ENCODE measurements at places on chromosomes 2 and 18. TPM values are rescaled to one million over a fixed set of nuclear protein-coding genes. Genes with fewer than 3 reads are reported as not detected.

SKOR2 gene
- polyA plus RNA-seq: not detected

GCG gene
- polyA plus RNA-seq: 2.5 TPM

TMEM163 gene
- polyA plus RNA-seq: 0.72 TPM

AMER3 gene
- not detected for polyA plus RNA-seq

MEP1B gene
- polyA plus RNA-seq: not detected

FBLN7 gene
- polyA plus RNA-seq: 8.5 TPM

EMILIN1 gene
- polyA plus RNA-seq: 66.7 TPM

SOX11 gene
- 39.0 TPM for polyA plus RNA-seq

DSG1 gene
- polyA plus RNA-seq: 0.88 TPM

HOXD3 gene
- 3.4 TPM for polyA plus RNA-seq

MEIS1 gene
- 16.6 TPM for polyA plus RNA-seq

CIB4 gene
- not detected for polyA plus RNA-seq

SLC11A1 gene
- 1.7 TPM for polyA plus RNA-seq

PXDN gene
- 140 TPM for polyA plus RNA-seq

ELAC1 gene
- 7.5 TPM for polyA plus RNA-seq

ARHGAP15 gene
- polyA plus RNA-seq: 7.3 TPM

OTOS gene
- polyA plus RNA-seq: not detected

SP3 gene
- polyA plus RNA-seq: 66.5 TPM

CD8A gene
- polyA plus RNA-seq: 0.10 TPM

GREB1L gene
- 7.9 TPM for polyA plus RNA-seq

ABCG5 gene
- polyA plus RNA-seq: not detected

CD8B2 gene
- polyA plus RNA-seq: not detected

RSAD2 gene
- 4.1 TPM for polyA plus RNA-seq

SLC5A7 gene
- polyA plus RNA-seq: 0.06 TPM

NT5C1B gene
- polyA plus RNA-seq: not detected

DAW1 gene
- polyA plus RNA-seq: not detected

ASB1 gene
- 49.7 TPM for polyA plus RNA-seq

KLHL41 gene
- 3,726 TPM for polyA plus RNA-seq

DPYSL5 gene
- 39.8 TPM for polyA plus RNA-seq

BOLL gene
- 3.0 TPM for polyA plus RNA-seq

SPP2 gene
- polyA plus RNA-seq: not detected

SPATA3 gene
- polyA plus RNA-seq: not detected

HNMT gene
- polyA plus RNA-seq: 26.9 TPM

NTSR2 gene
- not detected for polyA plus RNA-seq

SATB2 gene
- polyA plus RNA-seq: 3.4 TPM

SGPP2 gene
- 1.4 TPM for polyA plus RNA-seq

MAL gene
- polyA plus RNA-seq: 5.2 TPM

VIT gene
- polyA plus RNA-seq: 3.4 TPM
